NCI-H1105 (cell line): ENCODE measurements at places on chromosomes 6 and 20.

- no peak for DNase-seq
Observed at GRCh38 chr6:30719356-30719755, 796 bp upstream of the TUBB start.

DNA sequence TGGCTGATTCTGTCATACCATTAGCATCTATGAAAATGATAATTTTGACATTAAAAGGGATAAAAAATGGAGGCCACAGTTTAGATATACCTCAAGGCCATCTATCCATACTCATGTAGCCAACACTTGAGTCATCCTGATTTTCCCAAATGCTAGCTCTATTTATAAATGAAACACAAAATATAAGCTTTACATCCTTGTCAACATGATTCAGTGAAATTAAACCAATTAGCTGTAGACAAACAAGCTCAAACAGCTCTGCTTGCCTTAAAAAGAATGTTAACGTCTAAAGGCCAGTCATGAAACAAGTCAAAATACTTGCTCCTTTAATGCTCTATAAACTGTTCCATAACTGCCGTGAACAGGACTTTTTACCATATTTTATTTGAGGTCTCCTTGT lies 40.3 kb downstream of the ABRACL start:
- DNase-seq, result no peak

DNA sequence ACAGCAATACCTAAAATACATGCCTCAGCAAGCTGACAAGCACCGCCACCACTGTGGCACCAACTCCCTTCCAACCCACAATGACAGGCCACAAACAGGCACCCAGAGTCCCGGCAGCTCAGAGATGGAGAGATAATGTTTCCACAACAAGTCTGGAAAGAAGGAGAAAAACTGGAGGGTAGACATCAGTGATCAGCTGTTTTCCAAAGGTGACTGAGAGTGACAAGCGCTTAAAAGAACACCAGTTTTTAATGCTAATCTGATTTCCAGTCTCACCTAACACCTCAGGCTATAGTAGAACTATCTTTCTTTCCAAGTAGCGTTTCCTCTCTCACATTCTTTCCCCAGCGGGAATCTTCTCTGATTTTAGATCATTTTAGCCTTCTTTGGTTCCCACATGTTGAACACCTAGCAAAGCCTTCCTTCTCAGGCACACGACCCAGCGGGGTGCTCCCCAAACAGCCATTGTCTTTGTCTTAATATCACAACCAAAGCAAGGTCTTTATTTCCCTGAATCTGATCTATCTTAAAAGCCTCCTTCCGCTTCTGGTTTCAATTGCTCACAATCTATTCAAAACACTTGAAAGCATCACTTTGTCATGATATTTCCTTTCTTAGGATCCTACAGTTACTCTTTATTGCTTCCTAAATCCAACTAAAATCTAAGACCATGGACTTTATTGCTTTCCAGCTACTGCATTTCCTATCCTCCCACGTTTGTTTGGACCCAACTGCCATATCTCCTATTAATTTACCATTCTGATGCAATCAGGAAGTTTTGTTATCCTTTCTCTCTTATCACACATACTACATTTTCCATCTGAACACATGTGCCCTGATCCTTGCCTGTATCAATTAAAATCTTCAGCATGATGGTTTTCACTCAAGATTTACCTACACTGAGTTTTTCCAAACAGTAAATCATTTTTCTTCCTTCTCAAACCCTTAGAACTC lies 282.7 kb downstream of the ADGB start:
- DNase-seq, result no peak

DNA sequence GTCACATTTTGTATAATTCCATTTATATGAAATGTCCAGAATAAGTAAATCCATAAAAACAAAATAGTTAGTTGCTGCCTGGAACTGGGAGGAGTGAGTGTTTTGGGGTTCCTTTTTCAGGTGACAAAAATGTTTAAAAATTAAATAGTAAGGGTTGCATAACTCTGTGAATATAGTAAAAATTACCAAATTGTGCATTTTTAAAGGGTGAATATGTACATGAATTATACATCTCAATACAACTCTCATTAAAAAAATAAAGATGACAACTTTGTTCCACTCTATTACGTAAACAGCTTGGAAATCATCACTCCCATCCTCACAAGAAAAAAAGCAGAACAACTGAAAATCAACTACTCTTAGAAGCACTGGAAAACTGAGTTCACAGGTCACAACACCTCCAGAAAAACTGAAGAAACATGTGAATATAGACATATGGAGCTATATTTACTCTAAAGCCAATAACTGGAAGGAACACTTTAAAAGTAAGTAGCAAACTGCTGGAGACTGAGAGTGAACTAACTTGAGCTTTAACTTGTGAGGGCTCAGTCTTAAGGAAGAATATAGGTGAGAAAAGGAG lies 40.0 kb downstream of the RANBP9 start:
- DNase-seq, result no peak

GRCh38 chr6:159832946-159833345 lies 32.9 kb downstream of the PNLDC1 start:
- DNase-seq, result no peak

- no peak for DNase-seq
Observed at GRCh38 chr6:134147034-134147533, 94.7 kb upstream of the SLC2A12 start.

DNA sequence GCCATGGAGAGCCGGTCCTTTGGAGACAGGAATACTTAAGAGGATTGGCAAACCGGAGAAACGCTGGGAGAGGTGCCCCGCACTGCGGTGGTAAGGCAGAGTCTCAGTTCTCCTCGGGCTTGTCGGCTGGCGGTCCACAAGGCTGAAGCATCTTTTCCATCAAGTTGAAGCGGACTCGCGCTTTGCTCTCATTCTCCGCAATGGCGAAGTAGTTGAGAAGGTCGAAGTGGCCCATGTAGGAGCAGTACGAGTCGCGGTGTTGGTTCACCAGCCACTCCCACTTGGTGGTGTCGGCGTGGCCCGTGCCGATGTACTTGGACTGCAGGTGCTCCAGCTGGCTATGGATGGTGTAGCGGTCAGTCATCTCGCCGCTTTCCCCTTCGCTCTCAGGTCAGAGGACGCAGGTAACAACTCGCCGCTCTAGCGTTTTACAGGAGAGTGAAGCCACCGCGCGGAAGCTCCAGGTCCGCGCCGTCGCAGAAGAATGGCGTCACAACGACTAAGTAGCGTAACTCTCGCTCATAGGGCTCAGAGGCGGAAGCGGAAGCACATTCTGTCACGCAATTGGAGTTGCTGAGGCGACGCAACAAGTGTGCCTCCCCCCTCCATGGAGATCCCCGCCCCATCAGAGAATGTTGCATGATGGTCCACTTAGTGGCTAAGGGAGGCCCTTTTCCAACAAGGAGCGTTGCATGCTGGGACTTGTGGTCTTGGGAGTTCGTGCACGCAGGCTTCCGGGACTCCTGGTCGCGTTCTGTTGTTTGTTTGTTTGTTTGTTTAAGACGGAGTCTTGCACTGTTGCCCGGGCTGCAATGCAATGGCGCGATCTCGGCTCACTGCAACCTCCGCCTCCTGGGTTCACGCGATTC lies at the start of gene SF3B5:
TSS of gene SF3B5 (minus strand) at position 440 of the 869 bp plus-strand sequence. CDS start at position 364, 76 bp downstream.
- DNase-seq, result peak; percentile 100

GRCh38 chr6:55578537-55579363 lies at the start of gene HMGCLL1:
Gene HMGCLL1 (minus strand): TSS chr6:55579192. CDS start chr6:55579055, 137 bp downstream.
- DNase-seq, result peak; percentile 76

GRCh38 chr20:11544029-11544678 lies 373.5 kb upstream of the BTBD3 start:
- DNase-seq, result no peak

- DNase-seq, result peak; percentile 34
Observed at GRCh38 chr6:119347466-119348095, 2.0 kb downstream of the MAN1A1 start.

DNA sequence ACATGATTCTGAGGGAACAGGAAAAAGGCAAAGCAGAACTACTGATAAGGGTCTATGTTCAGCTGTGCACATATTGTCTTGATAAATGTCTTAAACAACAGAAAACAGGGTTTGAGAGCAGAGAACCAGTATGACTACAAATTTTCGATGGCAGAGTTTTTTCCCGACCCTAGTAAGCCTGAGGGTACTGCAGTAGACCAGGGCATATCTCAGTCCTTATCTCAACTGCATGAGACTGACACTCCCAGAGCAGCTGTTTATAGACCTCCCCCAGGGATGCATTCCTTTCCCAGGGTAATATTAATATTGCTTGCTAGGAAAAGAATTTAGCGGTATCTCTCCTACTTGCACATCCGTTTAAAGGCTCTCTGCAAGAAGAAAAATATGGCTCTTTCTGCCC lies 1176.8 kb upstream of the ADGRB3 start:
- no peak for DNase-seq

DNA sequence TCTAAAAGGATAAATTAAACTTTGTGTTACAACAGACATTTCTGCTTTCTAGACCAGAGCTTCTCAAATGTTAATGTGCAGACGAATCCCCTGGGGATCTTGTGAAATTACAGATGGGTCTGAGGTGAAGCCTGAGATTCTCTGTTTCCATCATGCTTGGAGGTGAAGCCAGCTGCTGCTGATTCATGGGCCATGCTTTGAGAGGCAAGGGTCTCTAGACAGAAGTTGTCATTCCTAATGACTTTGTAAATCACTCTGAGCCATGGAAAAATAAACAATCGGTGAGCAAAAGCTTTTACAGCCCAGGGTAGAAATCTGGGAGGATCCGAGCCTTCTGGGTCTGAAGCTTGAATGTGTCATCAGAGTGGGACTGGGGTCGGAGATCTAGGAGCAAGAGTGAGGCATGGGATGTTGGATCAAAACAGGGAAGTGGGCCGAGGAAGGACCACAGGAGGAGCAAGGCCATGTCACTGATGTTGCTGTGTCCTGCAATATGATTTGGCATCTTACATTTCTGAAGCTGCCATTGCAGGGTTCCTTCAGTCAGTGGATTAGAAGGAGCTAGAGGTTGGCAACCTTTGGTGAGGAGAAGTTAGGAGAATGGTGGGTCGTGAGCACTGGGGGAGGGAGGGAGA lies 77.3 kb downstream of the TRMT11 start:
- no peak for DNase-seq

- no peak for DNase-seq
Observed at GRCh38 chr6:13528777-13529343, 41.5 kb upstream of the GFOD1 start.

DNA sequence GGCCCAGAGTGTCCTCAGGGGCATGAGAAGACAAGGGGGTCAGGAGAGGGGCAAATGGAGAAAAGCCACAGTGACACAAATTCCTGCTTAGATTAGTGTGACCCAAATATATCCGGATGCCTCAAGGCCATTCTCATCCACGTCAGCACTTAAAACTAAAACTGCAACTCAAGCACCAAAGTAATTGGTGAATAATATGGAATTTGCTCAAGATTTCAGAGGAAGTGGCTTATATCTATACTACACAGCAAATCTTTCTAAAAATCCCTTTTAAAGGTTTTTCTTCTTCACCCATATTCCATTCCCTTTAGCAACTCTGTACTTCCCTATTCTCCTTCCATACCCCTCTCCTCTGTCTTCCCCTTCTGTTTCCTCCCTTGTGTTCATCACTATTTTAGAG lies 15.2 kb downstream of the DEF6 start:
- DNase-seq, result no peak
